ENCODE measurements at places on chromosomes 4 and X.

GRCh38 chrX:53261355-53261972 lies 19.9 kb downstream of the IQSEC2 start:
- no peak for DNase-seq

GRCh38 chrX:129654652-129655546 lies at the start of gene APLN:
APLN (minus strand) TSS chrX:129654956; CDS start chrX:129654630, 326 bp downstream.
- no peak for DNase-seq

GRCh38 chr4:1806223-1806564 lies 13.1 kb downstream of the FGFR3 start:
- no peak for DNase-seq

GRCh38 chr4:128249787-128250668 lies 37.6 kb downstream of the PGRMC2 start:
- no peak for DNase-seq

GRCh38 chr4:162909952-162910351 lies 256.7 kb downstream of the NAF1 start:
- no peak for DNase-seq

DNA sequence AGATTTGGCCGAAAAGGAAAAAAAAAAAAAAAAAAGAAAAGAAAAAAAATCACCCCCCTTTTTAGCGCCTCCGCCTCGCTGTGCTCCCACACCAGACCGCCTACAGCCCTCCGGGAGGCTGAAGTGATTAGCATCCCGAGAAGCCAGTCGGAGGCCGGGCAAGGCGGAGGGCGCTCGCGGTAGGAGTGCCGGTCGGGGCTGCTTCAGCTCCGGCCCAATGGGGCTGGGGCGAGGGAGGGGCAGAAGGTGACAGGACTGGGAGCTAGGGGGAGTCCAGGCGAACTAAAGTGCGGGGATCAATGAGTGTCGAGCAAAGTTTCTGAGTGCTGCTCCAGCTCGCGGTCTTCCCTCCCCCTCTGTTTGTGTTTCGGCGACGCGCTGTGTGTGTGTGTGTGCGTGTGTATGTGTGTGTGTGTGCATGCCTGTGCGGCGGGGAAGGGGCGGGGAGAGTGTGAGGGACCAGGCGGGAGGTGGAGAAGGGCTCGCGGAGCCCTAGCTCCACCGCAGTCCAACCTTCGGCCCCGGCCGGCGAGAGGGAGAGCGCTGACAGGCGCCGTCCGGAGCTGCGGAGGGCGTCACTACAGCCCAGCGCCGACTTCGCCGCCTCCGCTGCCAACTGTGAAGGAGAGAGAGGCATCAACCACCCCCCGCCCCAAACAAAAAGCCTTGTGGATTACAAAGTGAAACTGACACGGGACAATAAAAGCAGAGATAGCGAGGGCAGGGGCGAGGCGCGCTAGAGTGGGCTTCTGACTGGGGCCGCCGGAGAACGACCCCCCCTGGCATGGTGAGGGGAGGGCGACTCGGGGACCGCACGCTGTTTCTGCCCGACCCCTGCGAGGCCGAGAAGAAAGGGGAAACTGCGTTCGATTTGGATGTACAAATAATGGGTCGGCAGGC lies at the start of gene FAT4:
FAT4 (plus strand) TSS at position 280 of the 900 bp plus-strand sequence. CDS start 1,457 bp downstream, outside the sequence.
- DNase-seq = no peak

- no peak for DNase-seq
Observed at GRCh38 chrX:14529290-14529989, at the start of gene GLRA2. GLRA2 (plus strand) TSS chrX:14529536; CDS start chrX:14530058, 522 bp downstream.

DNA sequence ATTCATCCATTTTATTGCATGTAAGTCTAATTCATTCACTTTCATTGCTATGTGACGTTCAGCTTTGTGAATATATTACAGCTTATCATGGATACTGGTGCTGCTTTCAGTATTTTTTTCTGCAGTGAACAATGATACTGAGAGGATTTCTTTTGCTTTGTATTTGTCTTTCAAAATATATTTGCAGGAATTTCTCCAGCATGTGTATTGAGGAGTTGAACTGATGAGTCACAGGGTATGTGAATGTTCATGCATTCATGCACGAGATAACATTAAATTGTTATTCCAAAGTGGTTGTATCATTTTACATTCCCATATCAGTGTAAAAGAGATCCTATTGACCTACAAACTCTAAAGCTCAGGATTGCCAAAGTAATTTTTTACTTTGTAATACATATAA lies 283.8 kb upstream of the ARSJ start:
- DNase-seq = no peak

- no peak for DNase-seq
Observed at GRCh38 chr4:120765260-120765680, 157.3 kb downstream of the PRDM5 start.

DNA sequence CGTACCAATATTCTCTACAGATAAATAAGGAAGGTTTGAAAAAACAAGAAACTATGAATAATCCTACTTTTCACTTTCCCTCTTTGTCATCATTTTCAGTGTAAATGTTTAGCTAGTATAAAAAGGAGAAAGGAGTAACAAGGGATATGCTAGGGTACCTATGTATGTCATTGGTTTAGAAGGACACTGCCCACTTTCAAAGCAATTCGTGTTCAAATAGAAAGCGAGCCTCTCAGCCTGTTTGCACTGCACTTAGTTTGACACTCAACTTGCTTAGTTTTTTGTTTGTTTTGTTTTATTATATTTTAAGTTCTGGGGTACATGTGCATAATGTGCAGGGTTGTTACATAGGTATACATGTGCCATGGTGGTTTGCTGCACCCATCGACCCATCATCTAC lies 21.6 kb upstream of the RXFP1 start:
- DNase-seq = no peak

GRCh38 chrX:17521871-17522693 lies 147.1 kb downstream of the NHS start:
- DNase-seq = no peak

GRCh38 chr4:121958777-121959176 lies 6.9 kb upstream of the TRPC3 start:
- DNase-seq = no peak

- no peak for DNase-seq
Observed at GRCh38 chrX:71618787-71619186, 476 bp upstream of the CXCR3 start.

GRCh38 chr4:72031868-72032608 lies at the start of gene NPFFR2:
NPFFR2 (plus strand) TSS chr4:72032000; CDS start chr4:72128592, 96,592 bp downstream.
- DNase-seq = no peak

DNA sequence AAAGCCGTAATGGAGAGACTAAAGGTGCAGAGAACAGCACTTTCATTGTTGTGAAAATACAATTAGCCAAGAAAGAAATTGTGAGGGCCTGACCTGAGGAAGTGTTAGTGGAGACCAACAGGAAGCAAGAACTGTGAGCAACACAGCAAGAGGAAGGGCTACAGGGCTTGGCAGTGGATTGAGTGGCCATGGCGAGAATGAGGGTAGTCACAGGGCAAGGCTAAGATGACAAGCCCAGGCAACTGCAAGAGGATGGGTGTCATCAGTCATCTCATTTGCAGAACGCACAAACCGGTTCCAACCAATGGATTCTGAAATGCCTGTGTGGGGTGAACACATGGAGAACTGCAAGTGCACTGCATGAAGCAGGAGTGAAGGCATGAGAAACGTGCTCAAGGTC lies 3.6 kb downstream of the SLC10A6 start:
- no peak for DNase-seq

GRCh38 chr4:136002316-136002715 lies 1530.0 kb downstream of the PCDH18 start:
- DNase-seq = no peak

GRCh38 chrX:41600291-41600690 lies 88.5 kb upstream of the GPR34 start:
- DNase-seq = no peak

DNA sequence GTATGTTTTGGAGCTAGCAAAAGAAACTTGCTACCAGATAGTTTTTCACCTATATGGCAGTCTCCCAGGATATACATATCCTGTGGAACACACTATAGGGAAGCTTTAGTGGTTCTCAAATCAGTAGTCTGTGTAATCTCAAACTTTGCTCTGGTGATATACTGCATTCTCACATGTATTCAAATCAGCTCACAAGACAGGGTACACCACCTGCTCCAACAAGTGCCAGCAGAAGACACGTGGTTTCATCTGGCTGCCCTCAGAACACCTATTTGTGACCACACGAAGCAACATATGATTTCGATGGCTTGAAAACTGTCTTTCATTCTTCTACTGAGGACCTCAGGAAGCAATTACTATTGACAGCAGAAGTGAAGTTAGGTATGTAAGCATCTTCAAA lies 37.7 kb downstream of the BCLAF3 start:
- no peak for DNase-seq

GRCh38 chr4:190020790-190021717 lies 6.0 kb downstream of the FRG2 start:
- no peak for DNase-seq

GRCh38 chr4:180823108-180823507 lies 1420.1 kb upstream of the TENM3 start:
- no peak for DNase-seq

GRCh38 chr4:163385466-163385865 lies 41.8 kb downstream of the NPY5R start:
- DNase-seq = no peak

GRCh38 chr4:108398836-108399235 lies 221.5 kb upstream of the RPL34 start:
- no peak for DNase-seq

- DNase-seq = no peak
Observed at GRCh38 chrX:39633293-39633692, 464.5 kb downstream of the BCOR start.

GRCh38 chrX:118356154-118356701 lies 10.3 kb downstream of the WDR44 start:
- no peak for DNase-seq

DNA sequence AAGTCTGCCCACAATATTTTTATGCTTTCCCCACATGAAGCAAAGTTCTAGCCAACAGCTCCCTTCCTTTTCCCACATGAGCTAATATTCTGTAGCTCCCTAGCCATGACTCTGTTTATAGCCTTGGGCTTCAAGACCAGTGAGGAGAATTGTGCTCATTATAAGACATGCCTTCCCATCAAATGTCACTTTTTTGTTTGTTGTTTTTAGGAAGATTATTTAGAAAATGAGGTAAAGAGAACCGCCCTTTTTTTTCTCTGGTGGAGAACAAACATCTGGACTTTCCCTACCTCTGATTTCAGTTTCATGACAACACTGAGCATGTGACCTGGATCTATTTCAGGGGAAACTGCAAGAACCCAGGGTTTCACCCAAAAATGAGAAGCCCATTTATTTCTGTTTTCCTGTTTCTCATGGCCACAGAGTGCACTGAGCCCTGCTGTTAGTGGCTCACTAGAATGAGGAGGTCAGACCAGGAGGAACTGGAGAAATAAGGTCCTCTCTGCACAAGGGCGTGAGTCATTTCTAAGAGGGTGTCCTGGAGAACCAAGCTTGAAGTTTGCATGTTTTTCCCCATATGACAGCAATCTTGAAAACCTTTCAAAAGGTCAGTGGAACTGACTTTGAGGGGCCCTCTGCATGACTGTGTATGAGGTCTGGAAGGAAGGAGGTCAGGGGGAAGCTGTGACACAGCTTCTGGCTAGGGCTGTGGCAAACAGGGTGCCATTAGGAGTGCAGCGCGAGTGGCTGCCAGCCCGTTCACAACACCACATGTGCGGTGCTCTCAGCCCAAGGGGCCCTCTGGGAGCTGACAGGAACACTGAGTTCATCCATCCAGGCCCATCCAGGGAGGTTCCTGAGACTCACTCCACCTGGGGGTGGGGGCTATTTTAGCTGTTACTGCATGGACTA lies 55.2 kb downstream of the CHST7 start:
- DNase-seq = no peak

- no peak for DNase-seq
Observed at GRCh38 chrX:137366018-137366633, 199.8 kb upstream of the ZIC3 start.

GRCh38 chr4:121551271-121551670 lies 145.5 kb downstream of the ANXA5 start:
- DNase-seq = no peak

DNA sequence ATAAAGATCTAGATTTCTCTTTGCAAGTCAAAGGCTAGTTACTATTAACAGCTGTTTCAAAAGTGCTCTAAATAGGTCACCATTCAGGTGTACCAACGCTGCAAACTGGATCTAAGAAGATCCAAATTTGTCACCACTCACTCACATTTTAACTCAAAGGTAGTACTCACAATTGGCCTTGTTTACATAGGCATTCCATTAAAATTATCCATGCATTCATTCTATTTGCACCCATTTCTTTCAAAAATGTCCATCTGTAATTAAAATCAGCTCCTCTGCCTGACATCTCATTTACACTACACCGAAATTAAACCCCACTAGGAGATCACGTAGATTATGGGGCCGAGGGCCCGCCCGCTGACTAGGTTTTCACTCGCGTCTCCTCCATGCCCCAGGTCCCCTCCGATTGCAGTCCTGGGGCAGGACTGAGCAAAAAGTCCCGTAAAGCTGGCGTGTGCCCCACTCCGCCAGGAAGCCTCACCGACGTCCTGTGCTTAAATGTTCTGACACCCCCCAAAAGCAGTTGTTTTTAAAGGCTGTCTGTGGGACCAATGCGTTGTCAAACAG lies 1.3 kb upstream of the ING2 start:
- no peak for DNase-seq

DNA sequence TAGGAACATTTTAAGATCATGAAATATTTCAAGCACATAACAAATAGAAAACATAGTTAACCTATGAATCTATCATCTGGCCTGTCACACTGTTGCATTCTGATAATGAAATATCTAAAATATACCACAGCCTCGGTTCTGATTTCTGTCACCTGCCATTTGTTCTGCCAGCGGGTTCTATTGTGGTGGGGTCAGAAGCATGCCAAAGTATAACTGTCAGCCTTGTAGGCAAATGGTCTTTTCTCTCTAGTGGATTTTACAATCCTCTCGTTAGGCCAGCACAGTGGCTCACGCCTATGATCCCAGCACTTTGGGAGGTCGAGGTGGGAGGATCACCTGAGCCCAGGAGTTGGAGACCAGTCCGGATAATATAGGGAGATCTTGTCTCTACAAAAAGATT lies 47.9 kb downstream of the HTRA3 start:
- DNase-seq = no peak

DNA sequence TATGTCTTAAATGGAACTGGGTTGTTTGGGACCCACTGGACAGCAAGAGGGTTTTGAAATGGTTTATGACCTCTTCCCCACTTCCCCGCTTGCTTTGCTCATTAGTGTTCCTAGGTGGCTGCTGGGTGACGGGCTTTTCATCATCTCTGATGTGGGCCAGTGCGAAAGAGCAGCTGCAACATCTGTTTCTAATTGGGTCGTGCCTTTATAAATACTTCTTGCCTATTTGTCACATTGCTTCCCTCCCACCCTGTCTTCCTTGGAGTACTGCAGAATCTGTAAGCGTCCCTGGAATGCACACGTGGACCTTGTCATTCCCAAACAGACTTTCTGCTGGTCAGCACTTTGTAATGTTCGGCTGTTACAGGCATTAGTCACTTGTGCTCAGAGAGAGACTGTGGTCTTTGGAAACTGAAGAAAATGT lies 35.2 kb downstream of the SEPTIN11 start:
- DNase-seq = no peak

DNA sequence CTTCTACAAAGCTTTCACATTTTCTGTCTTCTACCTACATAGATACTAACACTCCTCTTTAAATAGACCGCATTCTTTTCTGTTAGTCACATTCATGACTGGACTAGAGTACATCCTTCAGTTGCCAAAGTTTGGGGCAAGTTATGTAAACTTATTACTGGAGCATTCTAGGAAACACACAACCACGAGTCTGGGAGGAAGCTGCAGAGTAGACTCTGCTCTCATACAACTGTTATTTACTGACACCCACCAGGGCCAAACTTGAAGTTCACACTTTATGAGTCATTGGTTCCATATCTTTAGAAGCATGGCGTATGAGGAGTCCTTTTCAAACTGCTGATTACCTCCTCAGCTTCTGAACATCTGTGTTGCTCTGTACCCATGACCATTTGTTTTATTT lies 87.0 kb downstream of the RNF150 start:
- DNase-seq = no peak

- no peak for DNase-seq
Observed at GRCh38 chr4:153809307-153809706, 20.4 kb upstream of the SFRP2 start.
